ENCODE measurements at places on chromosomes 1 and 21. TPM values are rescaled to one million over a fixed set of nuclear protein-coding genes. Genes with fewer than 3 reads are reported as not detected.

The SHISAL2A gene
- not detected for total RNA-seq

The CTSS gene
- 12.9 TPM for total RNA-seq

The PCSK9 gene
- under 0.01 TPM for total RNA-seq

The TRAF3IP3 gene
- total RNA-seq, result not detected

The CNST gene
- 10.6 TPM for total RNA-seq

The DPYD gene
- 52.9 TPM for total RNA-seq

The MYCL gene
- total RNA-seq, result 2.8 TPM

The PRAMEF7 gene
- not detected for total RNA-seq

The NBPF8 gene
- 6.7 TPM for total RNA-seq

The HLX gene
- total RNA-seq, result 13.8 TPM

The RIPK4 gene
- total RNA-seq, result 10.0 TPM

The CTH gene
- total RNA-seq, result 0.99 TPM

The RGSL1 gene
- total RNA-seq, result not detected

The CORT gene
- total RNA-seq, result not detected

The MTARC2 gene
- 12.7 TPM for total RNA-seq

The LINGO4 gene
- not detected for total RNA-seq

The SDHB gene
- 147 TPM for total RNA-seq

The KCNH1 gene
- not detected for total RNA-seq

The TCHHL1 gene
- total RNA-seq, result not detected

The RPTN gene
- 0.19 TPM for total RNA-seq

The ERICH3 gene
- not detected for total RNA-seq

The HSD3B2 gene
- not detected for total RNA-seq

The AMIGO1 gene
- 2.3 TPM for total RNA-seq

The ATPAF1 gene
- total RNA-seq, result 22.9 TPM

The PPIAL4G gene
- total RNA-seq, result not detected

Measured in endothelial cell of coronary artery (primary cell).